Left lung (tissue), 14 donors: ENCODE measurements at places on chromosomes 1 and 21. TPM values are rescaled to one million over a fixed set of nuclear protein-coding genes. Genes with fewer than 3 reads are reported as not detected.

CLEC20A gene
- not detected for total RNA-seq

ASAP3 gene
- 43.7 TPM for total RNA-seq

FCRL5 gene
- 1.5 TPM for total RNA-seq

TNNI3K gene
- total RNA-seq, result 0.61 TPM

SPATA21 gene
- total RNA-seq, result not detected

UBR4 gene
- total RNA-seq, result 130 TPM

DIO1 gene
- total RNA-seq, result 1.2 TPM

ERICH3 gene
- 0.06 TPM for total RNA-seq
